ENCODE measurements at places on chromosomes 5 and 9.

GRCh38 chr9:108150736-108151586 is 661.4 kb upstream of the KLF4 start:
- no peak for DNase-seq

DNA sequence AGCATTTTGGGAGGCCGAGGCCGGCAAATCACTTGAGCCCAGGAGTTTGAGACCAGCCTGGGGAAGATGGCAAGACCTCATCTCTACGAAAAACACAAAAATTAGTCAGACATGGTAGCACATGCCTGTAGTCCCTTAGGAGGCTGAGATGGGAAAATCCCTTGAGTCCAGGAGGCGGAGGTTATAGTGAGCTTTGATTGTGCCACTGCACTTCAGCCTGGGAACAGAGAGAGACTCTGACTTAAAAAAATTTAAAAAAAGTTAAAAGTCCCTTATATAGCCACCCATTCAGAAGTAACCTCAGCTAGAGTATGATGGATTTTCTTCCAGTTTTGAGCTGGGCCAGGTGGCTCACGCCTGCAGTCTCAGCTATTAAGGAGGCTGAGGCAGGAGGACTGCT is 72.4 kb downstream of the UGCG start:
- no peak for DNase-seq

- no peak for DNase-seq
These were observed 906 bp downstream of the SLC25A51 start for GRCh38 chr9:37902796-37903646.

- no peak for DNase-seq
These were observed 361.1 kb upstream of the NUDT12 start for GRCh38 chr5:103923616-103924168.

DNA sequence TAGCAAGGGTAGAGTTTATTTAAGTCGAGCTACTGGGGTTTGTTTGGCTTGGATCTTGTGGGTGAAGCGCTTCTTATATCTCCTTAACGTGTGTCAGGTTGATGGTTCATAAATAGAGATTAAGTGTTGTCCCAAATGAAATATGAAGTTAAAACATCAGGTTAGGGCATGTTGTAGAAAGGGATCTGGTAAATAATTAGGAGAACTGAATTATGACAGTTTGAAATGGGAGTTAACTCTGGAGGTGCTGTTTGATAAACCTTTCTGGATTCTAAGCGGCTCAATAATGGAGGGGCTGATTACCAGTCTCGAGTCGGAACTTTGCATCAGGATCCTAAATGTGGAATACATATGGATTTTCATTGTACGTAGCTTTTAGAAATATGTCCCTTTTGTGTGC is 717.0 kb upstream of the WWC1 start:
- no peak for DNase-seq

- DNase-seq = no peak
These were observed 390.8 kb downstream of the DTWD2 start for GRCh38 chr5:118597543-118597942.

DNA sequence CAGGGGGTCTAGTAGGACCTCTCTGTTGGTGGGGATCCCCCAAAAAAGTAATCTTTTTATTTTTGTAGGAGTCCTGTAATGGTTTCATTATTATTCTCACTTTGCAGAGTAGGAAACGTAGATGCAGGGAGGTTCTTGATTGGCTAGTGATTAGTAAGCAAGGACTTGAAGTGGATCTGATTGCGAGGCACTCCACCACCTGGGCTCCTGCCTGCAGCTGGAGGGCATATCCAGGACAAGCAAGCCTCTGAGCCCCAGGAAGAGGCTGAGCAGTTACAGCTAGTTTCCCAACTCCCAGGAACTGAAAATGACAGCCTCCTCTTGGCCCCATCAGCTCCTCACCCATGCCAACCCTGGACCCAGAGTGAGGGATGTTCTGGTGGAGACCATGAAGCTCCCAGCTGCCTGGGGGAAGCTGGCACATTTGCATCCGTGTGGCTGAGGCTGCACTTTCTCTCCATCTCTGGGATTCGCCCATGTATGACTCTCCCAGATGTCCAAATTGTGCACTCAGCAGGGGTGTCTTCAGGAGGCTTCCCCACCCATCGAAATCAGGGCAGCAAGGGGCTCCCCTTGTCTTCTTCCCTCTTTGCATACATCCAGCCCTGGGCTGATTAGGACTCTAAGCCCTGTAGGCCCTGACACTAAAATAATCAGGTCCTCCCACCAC is 10.2 kb downstream of the KCNIP1 start:
- DNase-seq = no peak

GRCh38 chr9:13568841-13569601 is 289.5 kb upstream of the MPDZ start:
- DNase-seq = no peak

DNA sequence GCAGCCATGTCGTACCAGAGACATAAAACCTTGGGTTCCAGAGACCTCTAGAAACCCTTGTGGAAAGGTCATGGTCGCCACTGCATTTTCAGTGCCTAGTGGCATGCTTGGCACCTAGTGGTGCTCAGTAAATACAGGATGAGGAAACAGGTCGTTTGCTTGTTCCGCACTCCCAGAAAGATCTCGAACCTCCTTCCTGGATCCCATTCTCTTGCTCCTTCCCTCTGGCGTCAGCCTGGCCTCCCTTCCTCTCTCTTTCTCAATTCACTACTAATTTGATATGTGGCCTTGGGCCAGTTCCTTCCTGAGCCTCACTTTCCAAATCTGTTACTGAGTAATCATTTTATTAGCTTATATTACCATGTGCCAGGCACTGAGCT is 4.4 kb downstream of the NDST1 start:
- DNase-seq = no peak

- DNase-seq = no peak
These were observed 1003.3 kb upstream of the COX7C start for GRCh38 chr5:85614489-85614888.

DNA sequence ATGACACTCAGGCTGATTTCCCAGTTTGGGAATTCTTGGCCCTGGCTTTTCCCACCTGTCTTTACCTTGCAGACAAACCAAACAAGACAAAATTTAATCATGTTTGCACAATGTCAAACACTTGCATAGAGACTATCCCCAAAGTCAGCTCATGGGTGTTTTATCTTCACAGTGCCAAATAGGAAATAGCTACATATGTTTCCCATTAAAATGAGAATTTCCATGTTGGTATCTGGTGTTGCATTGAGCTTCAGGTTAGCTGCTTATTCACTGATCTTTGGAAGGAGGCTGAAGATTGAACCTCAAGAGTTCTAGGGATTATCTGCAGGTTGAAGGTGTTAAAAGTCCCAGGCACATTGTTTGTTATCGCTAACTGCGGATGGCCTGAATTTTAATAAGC is 19.5 kb downstream of the MAP1B start:
- no peak for DNase-seq

GRCh38 chr5:157997991-157998504 is 139.1 kb upstream of the CLINT1 start:
- DNase-seq = no peak

DNA sequence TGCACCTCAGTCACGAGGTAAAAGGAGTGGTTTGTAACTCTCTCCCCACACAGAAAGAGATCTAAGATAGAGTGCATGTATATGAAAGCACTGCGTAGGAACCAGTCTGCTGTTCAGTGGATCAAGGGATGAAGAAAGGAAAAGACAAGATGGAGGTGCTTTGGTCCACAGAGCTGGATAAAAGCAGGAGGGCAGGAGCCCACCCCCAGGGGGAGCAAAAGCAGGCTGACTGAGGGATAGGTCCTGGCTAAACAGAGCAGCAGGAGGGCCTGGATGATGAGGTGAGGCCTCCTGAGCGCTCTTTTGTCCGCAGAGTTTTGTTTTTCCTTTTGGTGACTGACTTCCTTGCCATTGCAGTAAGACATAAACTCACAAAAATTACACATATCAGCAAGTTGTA is 293.5 kb upstream of the C9orf72 start:
- DNase-seq = no peak

GRCh38 chr5:153881687-153882086 is 157.0 kb downstream of the FAM114A2 start:
- DNase-seq = no peak

DNA sequence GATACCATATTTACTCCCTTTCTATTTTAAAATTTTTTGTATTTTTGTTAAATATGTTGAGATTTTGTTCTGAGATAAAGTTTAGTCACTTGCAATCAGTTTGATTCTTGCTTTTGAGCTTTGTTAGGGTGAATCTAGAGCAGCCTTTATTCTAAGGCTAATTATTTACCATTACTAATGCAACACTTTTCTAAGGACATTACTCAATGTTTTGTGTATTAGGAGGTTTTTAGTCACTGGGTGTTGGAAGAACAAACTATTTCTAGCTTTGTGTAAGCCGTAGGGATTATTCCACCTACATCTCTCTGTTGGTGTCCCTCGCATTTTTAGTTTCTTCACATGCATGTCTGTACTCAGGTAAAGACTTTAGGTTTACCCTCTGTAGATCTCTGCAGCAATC is 379.5 kb upstream of the CD180 start:
- no peak for DNase-seq

DNA sequence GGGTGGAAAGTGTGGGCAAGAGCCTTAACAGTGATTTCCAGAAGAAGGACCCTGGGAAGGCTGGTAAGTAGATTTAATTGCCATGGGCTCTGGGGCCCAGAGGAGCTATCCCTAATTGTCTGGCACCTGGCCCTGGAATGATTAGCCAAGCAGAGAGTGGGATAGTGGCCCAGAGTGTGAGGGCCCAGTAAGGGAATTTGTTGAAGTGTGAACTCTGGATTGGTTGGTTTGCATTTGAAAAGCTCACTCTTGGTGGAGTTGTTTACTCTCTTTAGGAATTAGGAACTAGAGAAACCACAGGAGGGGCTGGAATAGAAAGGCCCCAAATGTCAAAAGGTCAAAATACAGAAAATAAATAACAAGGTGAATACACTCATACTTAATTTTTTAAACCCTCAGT is 207.1 kb downstream of the GABRG2 start:
- no peak for DNase-seq

- DNase-seq = no peak
These were observed 199.9 kb downstream of the AOPEP start for GRCh38 chr9:94926431-94926800.

DNA sequence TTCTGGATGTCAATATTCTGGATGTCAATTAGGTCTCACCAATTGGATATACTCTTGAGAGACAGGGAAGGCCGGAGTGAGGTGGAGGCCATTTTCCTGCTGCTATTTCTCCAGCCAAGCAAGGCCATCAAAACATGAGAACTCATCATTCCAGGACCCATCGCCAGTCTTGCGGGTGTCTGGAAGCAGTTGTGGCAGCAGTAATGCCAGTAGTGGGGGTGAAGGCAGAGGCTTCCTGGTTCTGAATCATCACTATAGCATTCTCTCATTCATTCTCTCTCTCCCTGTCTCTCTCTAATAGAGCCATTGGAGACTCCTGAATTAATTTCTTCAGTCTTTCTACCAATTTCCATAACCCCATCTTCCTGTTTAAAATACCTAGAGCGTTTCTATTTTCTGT is 71.8 kb downstream of the EGFLAM start:
- DNase-seq = no peak

GRCh38 chr9:128084746-128085145 is 16.7 kb downstream of the SLC25A25 start:
- no peak for DNase-seq

GRCh38 chr5:38211354-38211710 is 47.0 kb upstream of the EGFLAM start:
- no peak for DNase-seq

DNA sequence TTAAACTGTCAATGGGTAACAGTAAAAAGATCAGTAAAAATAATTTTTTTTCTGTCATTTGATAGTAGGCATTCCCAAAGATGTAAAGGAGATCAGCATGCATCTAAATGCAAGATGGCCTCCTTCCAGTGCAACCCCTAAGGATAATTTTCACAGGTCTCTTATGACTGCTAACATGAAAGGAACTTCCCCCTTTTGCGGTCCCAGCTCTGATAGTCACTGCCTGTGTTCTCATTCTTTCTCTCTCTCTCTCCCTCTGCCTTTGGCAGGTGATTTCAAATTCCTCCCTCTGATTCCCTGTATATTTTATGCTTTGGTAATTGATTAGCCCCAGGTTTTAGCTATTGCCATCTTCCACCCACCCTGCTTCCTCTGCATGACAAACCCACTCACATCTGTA is 8.9 kb downstream of the SPINK14 start:
- no peak for DNase-seq

- DNase-seq = no peak
These were observed 6.7 kb downstream of the NRARP start for GRCh38 chr9:137295238-137295811.

DNA sequence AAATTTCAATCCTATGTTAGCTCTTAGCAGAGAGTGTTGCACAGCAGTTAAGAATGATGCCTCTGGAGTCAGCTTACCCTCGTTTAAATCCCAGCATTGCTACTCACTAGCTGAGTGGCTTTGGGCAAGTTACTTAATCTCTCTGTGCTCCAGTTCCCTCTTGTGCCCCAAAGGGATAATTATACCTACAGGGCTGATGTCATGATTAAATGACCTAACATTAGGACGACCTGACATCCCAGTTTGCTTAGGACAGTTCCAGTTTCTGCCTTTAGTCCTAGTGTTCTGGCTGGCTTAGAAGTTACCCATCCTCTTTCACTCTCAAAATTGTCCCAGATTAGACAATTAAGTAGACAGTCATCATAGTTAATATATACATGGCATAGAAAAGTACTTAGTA is 4.3 kb upstream of the RAI14 start:
- no peak for DNase-seq

GRCh38 chr9:130543859-130544258 is 35.5 kb upstream of the FUBP3 start:
- DNase-seq = no peak

GRCh38 chr9:109579191-109579948 is 81.3 kb upstream of the PTPN3 start:
- DNase-seq = no peak

DNA sequence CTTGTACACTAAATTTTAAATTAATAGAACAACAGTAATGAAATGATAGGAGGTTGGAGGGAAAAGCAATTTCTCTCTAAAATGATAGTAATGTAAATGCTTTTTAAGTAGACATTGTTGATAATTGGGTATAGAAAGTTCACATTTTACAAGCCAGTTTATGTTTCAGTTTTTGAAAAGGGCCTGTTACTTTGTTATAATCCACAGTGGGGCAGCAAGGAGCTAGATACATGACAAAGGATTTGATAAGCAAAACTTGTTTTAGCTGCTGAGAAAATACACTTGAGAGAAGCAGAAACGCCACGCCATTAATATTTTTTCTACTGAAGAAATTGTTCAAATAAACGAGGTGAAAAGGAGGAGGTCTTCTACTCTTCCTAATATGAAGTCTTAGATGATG is 30.2 kb downstream of the SREK1 start:
- DNase-seq = no peak

- no peak for DNase-seq
These were observed 108.5 kb downstream of the FEM1C start for GRCh38 chr5:115435778-115436712.
